Putamen (tissue), 1 donor: ENCODE measurements at places on chromosomes 7 and 10.

- DNase-seq, result no peak
Observed at GRCh38 chr10:123135415-123136141, at the start of gene HMX3. Gene HMX3, plus strand, starts transcription at chr10:123135970. Its CDS starts 81 bp downstream, at chr10:123136051.

- DNase-seq, result no peak
Observed at GRCh38 chr7:133601617-133602016, 348.7 kb downstream of the EXOC4 start.

GRCh38 chr10:4651404-4652037 lies 174.5 kb upstream of the AKR1E2 start:
- DNase-seq, result no peak

DNA sequence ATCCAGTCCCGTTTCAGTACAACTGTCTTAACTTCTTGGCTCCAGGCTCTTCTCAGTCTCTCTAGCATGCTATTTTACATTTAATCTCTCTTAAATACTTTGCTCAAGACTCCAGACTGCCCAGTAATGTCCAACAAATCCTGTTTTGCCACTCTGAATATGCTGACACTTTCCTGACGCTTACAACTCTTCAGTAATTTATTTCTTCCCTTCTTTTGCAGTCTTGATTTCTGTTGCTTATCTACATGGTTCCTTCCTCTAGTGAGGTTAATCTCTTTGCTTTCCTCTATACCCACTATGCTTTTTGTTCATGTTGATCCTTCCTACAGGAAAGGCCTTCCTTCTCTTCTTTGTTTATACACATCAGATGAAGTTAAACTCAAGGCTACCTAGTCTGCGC lies 23.7 kb downstream of the UMAD1 start:
- DNase-seq, result no peak
